ENCODE measurements at places on chromosomes 2 and 18.
A peak's percentile ranks its signal among the peaks of the same experiment; 100 is the strongest.

DNA sequence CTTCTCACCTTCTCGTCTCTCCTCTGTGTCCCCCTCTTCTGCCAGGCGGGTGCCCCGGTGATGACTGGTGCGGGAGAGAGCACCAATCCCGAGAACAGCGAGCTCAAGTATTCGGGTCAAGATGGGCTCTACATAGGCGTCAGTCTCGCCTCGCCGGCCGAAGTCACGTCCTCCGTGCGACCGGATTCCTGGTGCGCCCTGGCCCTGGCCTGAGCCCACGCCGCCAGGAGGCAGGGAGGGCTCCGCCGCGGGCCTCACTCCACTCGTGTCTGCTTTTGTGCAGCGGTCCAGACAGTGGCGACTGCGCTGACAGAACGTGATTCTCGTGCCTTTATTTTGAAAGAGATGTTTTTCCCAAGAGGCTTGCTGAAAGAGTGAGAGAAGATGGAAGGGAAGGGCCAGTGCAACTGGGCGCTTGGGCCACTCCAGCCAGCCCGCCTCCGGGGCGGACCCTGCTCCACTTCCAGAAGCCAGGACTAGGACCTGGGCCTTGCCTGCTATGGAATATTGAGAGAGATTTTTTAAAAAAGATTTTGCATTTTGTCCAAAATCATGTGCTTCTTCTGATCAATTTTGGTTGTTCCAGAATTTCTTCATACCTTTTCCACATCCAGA is 31.3 kb downstream of the GATA6 start:
- DNase-seq, result no peak

- DNase-seq, result no peak
These were observed 73.8 kb upstream of the PROKR1 start for GRCh38 chr2:68569604-68570003.

DNA sequence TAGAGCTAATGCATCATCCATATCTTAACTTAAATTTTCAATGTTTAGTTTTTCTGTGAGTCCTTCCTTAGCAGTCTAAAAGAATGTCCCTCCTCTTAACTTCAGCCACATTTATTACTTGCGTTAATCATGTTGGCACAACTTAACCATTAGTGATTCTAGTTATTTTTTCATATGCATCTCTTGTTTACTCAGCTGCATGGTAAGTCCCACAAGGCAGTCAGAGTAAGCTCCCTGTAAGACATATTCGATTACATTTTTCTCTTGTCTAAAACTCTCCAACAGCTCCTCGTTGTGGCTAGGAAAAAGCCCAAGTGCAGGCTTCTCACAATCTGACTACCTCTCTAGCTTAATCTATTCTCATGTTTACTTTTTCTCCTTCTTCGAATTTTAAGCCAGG is 2045.3 kb upstream of the PIK3C3 start:
- DNase-seq, result no peak

DNA sequence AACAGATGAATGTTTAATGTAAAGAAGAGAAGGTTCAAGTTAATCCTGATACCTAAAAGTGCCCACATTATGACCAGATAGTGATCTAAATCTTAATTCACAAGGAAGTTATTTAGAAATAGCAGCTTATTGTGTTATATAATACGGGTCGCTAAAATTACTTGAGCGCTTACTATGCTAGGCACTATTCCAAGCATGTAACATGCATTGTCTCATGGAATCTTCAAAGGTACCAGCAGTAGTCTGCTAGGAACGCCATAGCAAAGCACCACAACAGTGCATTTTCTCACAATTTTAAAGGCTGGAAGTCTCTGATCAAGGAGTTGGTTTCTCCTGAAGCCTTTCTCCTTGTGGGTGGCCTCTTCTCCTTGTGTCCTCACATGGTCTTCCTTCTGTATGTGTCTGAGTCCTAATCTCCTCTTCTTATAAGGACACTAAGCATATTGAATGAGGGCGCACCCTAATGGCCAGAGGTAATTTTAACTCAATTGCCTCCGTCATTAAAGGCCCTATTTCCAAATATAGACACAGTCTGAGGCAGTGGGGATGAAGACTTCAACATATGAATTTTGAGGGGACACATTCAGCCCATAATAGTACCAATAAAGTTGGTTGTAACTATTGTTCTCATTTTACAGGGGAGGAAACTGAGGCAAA is 118.4 kb downstream of the LRRC30 start:
- no peak for DNase-seq

DNA sequence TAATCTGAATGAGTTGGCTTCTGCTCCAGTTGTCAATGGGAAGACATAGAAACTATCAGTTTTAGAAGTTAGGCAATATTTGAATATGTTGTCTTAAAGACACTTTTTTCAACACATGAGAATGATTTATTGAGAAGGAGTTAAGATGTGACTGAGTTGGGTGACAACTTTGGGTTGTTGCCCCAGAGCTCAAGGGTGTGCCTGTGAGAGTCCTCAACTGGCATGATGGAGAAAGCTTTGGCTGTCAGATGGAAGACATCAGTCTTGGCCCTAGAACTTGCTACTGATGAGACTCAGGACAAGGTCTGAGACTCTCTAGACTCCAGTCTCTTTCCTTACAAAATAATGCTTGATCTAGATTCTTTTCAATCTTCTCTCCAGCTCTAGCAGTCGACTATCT is 69.0 kb upstream of the CTAGE1 start:
- no peak for DNase-seq

GRCh38 chr2:46181306-46181705 is 115.9 kb upstream of the EPAS1 start:
- DNase-seq, result no peak

- no peak for DNase-seq
These were observed 498.7 kb upstream of the RAB6C start for GRCh38 chr2:129480790-129481189.

DNA sequence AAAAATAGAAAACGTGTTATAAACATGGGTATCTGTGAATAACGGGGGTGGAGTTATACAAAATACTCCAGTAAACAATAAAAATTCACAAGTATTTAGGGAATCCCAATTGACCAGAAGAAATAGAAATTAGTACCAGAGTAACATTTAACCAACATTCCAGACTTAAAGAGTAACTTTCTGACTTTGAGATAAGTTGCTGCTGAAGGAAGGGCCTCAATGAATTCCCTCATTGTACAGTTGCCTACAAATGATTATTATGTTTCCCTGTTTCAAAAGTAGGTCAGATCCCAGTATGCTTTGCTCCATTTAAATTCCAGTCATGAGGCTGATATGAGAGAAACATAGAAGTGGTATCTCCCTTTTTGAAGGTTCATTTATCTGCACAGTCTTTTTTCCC is 88.3 kb upstream of the KCNH7 start:
- no peak for DNase-seq

GRCh38 chr2:64487256-64488049 is 33.5 kb downstream of the LGALSL start:
- no peak for DNase-seq

GRCh38 chr2:109125593-109126500 is 3.2 kb upstream of the SH3RF3 start:
- DNase-seq, result no peak

DNA sequence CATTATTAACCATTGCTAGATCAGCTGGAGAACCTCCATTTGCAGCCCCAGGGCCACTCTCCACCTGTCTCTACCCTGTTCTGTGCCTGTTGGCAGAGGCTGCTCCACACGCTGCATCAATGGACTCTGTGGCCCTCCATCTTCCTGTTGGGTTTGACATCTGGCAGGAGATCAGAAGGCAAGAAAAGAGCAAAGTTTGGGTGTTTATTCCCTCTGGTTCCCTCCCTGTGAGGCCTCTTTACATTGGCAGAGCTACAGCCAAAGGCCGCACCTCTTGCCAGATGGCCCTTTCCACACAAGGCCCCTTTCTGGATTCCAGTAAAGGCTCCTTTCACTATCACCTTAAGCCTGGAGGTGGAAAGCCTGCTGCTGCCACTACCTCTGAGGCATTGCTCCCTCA is 110.9 kb upstream of the RND3 start:
- no peak for DNase-seq

DNA sequence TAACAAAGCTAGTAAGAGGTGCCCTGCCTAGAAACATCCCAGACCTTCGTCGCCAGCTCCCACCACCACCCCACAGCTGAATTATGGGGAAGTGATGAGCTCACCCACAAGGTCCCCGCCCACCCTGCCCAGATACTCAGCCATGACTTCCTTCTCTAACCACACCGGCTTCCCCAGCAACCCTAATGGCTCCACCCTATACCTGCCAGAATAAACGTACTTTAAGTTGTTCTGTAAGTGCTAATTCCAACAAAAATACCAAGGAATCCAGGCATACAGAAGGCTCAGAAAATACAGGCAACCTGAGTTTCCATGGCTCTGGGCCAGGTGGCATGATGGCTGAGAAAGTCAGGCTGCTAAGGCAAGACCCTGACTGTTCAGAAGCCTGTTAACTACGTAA is 39.1 kb downstream of the TMEM163 start:
- DNase-seq, result no peak

DNA sequence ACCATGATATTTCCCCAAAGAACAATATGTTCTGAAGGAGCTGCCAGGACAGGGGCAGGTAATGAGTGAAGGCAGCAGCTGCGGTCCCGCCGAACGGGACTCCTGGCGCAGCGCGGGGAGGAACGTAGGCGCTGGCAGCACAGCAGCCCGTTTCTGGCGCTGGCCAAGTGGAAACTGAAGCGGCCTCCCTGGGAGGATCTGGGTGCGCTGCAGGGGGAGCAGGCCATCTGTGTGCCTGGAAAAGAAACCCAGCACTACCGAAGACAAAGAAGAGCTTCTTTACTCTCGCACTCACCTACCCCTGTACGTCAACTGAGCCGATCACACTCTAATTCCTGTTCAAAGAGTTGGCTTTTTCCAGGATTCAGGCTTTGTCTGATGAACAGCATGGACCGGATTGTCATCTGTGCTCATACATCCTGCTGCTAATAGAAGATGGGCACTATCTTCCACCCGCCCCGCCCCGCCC is 11.8 kb downstream of the G6PC2 start:
- DNase-seq, result no peak

GRCh38 chr2:114735126-114735525 is 292.7 kb downstream of the DPP10 start:
- DNase-seq, result no peak

DNA sequence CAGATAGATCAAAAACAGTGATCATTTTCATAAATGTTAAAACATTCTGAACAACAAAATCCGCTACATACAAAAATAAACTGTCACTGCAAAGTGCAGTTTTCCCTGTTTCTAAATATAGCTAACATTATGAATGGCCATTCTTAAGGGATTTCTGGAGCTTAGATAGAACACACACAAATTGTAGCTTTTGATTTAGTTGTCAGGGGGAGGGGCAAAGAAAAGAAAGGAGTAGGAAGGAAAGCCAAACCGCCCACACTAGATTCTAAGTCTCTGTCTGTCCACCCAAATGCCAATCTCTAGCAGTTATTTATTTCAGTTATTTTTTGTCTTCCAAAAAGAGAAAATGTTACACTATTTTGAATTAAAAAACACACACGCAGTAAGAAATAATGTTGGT is 182.4 kb downstream of the CDH2 start:
- DNase-seq, result no peak

- DNase-seq, result no peak
These were observed 46.3 kb upstream of the DARS1 start for GRCh38 chr2:136031711-136032110.

GRCh38 chr2:24360963-24361330 is 611 bp upstream of the ITSN2 start:
- DNase-seq, result no peak

GRCh38 chr18:57404345-57404744 is 30.8 kb upstream of the ONECUT2 start:
- no peak for DNase-seq

GRCh38 chr18:10482985-10483949 is 28.8 kb downstream of the APCDD1 start:
- peak; percentile 37 for DNase-seq

DNA sequence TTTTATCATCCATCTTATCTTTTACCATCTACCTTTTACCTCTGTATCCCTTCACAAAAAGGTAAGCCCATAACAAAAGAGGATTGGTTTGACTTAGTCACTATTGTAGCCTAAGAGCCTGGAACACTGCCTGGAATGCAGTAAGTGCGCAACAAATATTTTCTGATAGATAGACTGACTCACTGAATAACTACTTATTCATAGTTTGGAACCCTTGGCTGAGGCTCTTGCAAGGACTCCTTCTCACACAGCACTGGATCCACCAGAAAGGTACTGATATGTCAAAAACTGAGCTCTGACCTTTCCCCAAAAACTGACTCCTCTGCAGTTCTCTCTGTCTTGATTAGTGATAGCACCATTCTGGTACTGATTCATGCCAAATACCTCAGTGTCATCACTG is 426.7 kb downstream of the SETBP1 start:
- no peak for DNase-seq

GRCh38 chr2:165406173-165406572 is 63.3 kb upstream of the CSRNP3 start:
- DNase-seq, result no peak

DNA sequence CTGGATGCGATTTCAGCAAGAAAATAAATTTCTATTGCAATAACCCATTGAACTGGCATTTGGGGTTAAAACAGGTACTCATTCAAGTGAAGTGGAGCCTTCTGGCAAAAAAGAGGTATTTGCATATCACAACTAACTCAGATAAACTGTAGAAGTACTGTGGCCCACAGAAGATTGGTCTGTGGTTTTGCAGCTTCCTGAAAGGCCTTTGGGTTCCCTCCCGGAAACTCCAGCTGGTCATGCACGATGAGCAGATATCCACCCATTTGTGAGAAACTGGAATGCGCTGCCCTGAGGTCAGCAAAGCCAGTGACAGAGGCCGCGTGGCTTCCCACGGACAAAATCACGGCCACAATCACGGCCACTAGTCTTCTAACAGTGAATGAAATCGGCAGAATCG is 106.3 kb downstream of the EPHA4 start:
- DNase-seq, result no peak

- DNase-seq, result no peak
These were observed 42.0 kb downstream of the PARD6G start for GRCh38 chr18:80205294-80205693.

DNA sequence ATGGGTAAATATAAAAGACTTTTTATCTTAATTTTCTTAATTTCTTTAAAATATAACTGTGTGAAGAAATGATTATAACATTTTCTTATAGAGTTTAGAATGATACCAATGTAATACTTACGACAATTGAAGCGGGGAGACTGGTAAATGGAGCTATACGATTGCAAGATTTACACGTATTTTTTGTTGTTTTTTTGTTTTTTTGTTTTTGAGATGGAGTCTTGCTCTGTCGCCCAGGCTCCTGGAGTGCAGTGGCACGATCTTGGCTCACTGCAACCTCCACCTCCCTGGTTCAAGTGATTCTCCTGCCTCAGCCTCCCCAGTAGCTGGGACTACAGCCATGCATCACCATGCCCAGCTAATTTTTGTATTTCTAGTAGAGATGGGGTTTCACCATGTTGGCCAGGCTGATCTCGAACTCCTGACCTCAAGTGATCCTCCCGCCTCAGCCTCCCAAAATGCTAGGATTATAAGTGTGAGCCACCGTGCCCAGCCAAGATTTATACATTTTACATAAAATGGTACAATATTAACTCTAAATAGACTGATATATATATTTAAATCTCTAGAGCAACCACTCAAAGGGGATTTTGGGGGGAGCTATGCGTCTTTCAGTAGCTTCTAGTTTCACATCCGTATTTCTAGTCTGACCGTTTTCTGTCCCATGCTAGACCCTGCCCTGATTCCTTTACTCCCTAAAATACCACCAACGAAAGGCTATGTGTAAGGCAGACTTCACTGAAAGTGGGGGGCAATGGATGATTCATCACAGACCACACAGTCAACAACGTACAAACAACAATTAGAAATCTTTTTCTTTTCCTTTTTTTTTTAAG is 28.2 kb upstream of the ATG16L1 start:
- no peak for DNase-seq

- DNase-seq, result no peak
These were observed 1097.7 kb upstream of the CELF4 start for GRCh38 chr18:38663270-38663669.
